ENCODE measurements at places on chromosomes 12 and 14. TPM values are rescaled to one million over a fixed set of nuclear protein-coding genes. Genes with fewer than 3 reads are reported as not detected.

- DNase-seq = no peak
Measured at GRCh38 chr14:68513838-68514607, 278.8 kb downstream of the ZFP36L1 start.

DNA sequence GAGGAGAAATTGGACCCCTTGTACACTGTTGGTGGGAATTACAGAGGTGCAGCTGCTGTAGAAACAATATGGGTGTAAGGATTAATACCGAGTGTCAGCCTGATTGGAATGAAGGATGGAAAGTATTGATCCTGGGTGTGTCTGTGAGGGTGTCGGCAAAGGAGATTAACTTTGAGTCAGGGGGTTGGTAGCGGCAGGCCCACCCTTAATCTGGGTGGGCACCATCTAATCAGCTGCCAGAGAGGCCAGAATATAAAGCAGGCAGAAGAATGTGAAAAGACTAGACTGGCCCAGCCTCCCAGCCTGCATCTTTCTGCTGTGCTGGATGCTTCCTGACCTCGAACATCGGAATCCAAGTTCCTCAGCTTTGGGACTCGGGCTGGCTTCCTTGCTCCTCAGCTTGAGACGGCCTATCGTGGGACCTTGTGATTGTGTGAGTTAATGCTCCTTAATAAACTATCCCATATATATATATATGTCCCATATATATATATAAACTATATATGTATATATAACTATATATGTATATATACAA is 38.4 kb upstream of the PPP2R5C start:
- DNase-seq = no peak

DNA sequence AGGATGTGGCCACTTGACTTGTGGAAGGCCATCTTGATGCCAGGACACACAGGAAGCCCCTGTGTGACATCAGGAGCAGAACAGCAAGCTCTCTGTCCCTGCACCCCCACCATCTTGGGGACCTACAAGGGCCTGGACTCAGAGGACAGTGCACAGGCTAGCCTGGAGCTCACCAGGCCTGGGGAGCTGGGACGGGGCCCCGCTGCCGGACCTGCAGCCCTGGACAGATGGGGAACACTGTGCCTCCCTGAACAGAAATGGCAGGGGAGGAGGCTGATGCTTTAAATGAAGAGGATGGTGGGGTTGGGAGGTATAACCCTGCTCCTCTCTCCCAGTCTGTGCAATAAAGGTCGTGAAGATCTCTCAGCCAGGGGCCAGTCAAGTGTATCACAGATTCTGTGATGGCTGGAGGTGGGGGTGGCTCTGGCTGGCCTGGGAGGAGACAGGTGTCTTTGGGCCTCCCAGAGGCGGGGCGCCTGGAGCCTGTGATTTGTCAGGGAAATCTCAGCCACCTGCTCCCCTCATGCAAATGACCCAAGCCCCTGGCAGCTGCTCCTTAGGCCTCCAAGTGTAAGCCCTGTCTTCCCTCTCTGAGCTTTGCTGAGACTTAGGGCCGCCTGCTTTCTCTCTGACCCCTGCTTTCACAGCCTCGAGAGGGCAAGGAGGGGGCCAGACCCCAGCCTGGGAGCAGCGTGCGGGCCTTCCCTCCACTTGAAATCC is 1.1 kb upstream of the GNB3 start:
- DNase-seq = no peak

DNA sequence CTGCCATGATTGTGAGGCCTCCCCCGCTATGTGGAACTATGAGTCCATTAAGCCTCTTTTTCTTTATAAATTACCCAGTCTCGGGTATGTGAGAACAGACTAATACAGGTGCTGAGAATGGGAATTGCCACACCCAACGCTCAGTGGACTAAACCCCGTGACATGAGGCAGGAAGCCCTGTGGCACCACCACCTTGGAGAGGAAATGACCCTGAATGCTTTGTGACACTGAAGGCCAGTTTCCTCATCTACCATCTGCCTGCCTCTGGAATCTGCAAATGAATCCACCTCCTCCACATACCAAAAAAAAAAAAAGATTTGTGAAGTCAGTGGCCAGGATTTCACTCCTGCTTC is 41.6 kb downstream of the NT5DC3 start:
- DNase-seq = no peak

- no peak for DNase-seq
Measured at GRCh38 chr14:58849601-58850000, 211.8 kb downstream of the DACT1 start.

- DNase-seq = peak; percentile 40
Measured at GRCh38 chr14:52917735-52918134, 33.1 kb downstream of the FERMT2 start.

GRCh38 chr12:124683152-124684124 is 116.0 kb upstream of the NCOR2 start:
- no peak for DNase-seq

DNA sequence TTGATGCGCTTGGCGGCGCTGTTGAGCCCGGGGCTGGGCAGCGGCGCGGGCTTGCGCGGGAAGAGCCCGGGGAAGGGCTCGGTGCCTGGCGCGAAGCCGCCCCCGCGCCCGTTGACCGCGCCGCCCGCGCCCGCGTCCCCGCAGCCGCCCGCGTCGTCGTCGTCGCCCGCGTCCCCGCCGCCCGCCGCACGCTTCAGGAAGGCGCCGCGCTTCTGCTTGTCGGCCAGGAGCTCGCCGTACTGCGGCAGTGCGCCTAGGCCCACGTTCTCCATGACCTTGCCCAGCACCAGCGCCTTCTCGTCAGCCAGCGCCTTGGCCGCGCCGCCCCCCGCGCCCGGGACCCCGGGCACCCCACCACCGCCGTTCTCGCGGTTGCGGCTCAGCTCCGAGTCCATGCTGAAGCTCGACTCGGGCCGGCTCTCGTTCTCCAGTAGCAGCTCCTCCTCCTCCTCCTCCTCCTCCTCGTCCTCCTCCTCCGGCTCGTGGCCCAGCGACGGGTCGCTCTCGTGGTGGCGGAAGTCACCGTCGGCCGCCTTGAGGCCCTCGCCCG is 97.2 kb downstream of the BCL11B start:
- DNase-seq = no peak

- DNase-seq = peak; percentile 10
Measured at GRCh38 chr12:121990692-121991603, 30.7 kb upstream of the BCL7A start.

- no peak for DNase-seq
Measured at GRCh38 chr14:53519137-53519536, 366.0 kb upstream of the DDHD1 start.

Gene NEUROD4
- total RNA-seq = not detected

Gene LRP1-AS
- total RNA-seq = not detected

Gene SUSD6
- 11.3 TPM for total RNA-seq
